ENCODE measurements at places on chromosomes 7 and 10. TPM values are rescaled to one million over a fixed set of nuclear protein-coding genes. Genes with fewer than 3 reads are reported as not detected.
A peak's percentile ranks its signal among the peaks of the same experiment; 100 is the strongest.

DNA sequence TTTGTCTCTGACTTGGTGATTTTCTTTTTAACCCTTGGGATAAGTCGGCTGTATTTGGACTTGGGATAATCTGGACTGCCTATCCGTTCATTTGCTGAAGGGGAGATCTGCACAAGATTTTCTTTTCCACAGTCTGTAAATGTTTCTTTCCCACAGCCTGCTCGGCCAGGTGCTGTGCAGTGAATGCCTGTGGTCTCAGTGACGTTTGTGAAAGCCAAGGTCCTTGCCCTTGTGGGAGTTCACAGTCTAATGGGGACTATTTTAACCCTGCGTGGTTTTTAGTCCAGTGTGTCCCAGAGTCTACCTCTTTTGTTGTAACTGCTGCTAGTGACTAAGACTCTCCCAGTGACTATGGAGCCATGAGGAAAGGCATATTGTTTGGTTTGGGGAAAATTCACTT is 8.9 kb downstream of the PNLIP start:
- DNase-seq: no peak
- no peaks in the 10 kb centered on the region for H3K4me1 ChIP-seq
- H3K27ac ChIP-seq: no peak overlapping the region
- no peaks in the 10 kb centered on the region for H3K36me3 ChIP-seq
- H3K4me3 ChIP-seq: no peak overlapping the region

ZC3HAV1L gene
- polyA plus RNA-seq: 0.93 TPM

MSS51 gene
- 3.2 TPM for polyA plus RNA-seq

CUZD1 gene
- polyA plus RNA-seq: 1.1 TPM

DNA sequence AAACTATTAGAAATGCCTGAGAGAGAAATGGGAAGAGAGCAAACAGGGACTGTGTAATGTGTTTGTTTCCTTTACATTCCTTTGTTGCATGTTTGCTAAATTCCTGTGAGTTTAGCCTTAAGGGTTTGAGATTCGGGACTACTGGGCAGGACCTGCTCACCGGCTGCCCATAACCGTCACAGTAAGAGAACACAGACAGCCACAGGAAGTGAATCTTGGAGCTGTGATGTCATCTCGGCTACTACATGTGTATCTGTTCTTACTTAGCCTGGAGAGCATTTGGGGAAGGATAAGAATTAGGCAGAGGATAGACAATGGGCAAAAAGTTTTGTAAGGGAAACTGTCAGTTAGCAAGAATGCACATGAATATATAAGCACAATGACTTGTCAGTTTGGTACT is 485.1 kb upstream of the KLF6 start:
- no peak overlapping the region for H3K4me3 ChIP-seq
- no peaks in the 10 kb centered on the region for H3K36me3 ChIP-seq
- H3K4me1 ChIP-seq: no peaks in the 10 kb centered on the region
- H3K27me3 ChIP-seq: no peaks in the 10 kb centered on the region
- no peak overlapping the region for H3K27ac ChIP-seq

DNA sequence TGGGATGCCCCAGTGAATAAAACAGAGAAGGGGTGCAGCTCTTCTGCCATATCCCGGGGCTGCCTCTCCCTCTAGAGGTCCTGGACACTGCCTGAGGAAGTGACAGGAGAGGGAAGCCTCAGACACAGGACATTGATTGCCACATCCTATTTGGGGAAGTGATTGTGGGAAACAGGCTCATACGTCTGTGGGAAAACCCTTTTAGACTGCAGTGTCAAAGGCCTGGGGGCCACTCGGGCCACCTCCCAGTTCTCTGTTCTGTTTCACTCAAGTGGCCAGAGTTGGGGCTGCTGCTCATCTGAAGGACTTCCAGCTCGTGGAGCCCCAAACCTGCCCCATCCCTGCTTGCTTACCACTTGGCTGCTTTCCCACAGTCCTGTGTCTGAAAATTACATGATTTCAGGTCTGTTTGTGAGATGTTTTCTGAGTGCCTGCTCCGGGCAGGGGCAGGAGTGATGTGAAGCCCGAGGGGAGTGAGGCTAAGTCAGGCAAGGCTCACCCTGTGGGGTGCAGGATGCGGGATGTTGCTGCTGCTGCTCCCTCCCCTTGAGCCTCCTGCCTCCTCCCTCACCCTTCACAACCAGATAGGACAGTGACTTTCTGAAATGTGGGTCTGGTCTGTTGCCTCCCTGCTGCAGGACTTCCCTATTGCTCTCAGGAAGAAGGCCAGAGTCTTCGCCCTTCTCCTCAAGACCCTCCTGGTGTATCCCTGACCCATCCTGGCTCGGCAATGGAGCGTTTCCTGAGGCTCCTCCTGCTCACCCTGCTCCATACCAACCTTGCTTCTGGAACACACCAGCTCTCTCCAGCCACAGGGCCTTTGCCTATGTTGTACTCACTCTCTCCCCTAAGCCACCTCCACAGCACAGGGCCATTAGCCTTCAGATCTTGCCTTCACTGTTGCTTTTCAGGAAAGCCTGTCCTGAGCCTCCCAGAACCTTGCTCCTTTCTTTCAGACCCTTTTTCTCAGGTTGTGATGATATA is 58.4 kb downstream of the NEURL1 start:
- no peak overlapping the region for H3K27ac ChIP-seq
- H3K27me3 ChIP-seq: no peaks in the 10 kb centered on the region
- H3K4me1 ChIP-seq: peaks cover 35% of the 10 kb centered on the region
- DNase-seq: peak; percentile 64
- H3K4me3 ChIP-seq: no peak overlapping the region

GRCh38 chr7:45112648-45113047 is 1.2 kb upstream of the TBRG4 start:
- H3K4me1 ChIP-seq: peaks cover 46% of the 10 kb centered on the region
- DNase-seq: no peak
- H3K27ac ChIP-seq: no peak overlapping the region
- peaks cover 17% of the 10 kb centered on the region for H3K36me3 ChIP-seq
- no peaks in the 10 kb centered on the region for H3K27me3 ChIP-seq

DNA sequence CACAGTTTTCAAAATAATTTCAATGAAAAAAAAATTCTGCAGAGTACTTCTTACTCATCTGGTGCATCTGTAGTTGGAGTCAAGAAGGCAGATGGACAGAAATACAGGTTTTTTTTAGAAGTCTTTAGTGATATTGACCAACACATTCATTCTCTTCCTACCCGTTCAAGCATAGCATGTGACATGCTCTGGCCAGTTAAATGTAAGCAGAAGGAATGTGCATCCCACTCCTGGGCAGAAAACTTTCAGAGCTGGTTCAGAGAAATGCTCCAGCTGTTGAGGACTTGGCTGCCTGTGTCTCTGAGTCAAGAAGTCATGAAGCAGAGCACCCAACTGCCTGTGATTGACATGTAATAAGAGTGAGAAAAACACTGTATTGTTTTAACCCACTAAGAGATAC is 665.3 kb upstream of the IGFBP3 start:
- H3K27ac ChIP-seq: no peak overlapping the region
- no peak overlapping the region for H3K4me3 ChIP-seq
- no peak for DNase-seq
- H3K36me3 ChIP-seq: no peaks in the 10 kb centered on the region
- H3K27me3 ChIP-seq: no peaks in the 10 kb centered on the region

ZP3 gene
- 3.3 TPM for polyA plus RNA-seq

GRCh38 chr7:139286144-139286543 is 55.0 kb upstream of the FMC1 start:
- no peak for DNase-seq
- no peak overlapping the region for H3K4me3 ChIP-seq
- H3K4me1 ChIP-seq: no peaks in the 10 kb centered on the region
- no peak overlapping the region for H3K27ac ChIP-seq
- peaks cover 19% of the 10 kb centered on the region for H3K36me3 ChIP-seq
- H3K27me3 ChIP-seq: no peaks in the 10 kb centered on the region

DNA sequence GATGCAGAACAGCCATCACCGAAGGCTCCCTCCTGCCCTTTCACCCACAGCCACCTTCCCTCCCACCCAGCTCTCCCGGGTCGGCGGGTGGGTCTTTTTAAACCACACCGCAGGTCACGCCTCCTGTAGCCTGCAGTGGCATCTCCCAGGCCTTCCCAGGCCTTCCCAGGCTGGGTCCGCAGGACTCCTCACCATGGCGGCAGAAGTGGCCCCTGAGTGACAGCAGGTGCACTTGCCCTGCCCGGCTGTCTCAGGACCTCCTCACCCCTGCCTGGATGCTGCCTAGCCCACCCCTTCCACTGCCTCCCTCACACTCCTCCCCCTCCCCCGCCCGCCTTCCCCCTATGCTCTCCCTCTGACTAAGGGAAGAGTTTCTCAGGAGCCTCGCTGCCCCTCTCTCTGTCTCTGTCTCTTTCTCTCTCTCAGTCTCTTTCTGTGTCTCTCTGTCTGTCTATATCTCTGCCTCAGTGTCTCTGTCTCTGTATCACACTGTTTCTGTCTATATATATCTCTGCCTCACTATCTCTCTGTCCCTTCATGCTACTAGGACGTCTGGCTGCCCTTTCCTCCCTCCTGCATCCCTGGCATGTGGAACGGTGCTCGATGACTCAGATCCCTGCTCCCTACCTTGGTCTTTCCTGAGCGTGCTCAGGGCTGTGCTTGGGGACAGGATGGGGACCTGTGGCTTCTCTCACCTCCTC is 57.5 kb downstream of the GLRX3 start:
- H3K4me3 ChIP-seq: no peak overlapping the region
- no peak for DNase-seq
- H3K27ac ChIP-seq: no peak overlapping the region

DNA sequence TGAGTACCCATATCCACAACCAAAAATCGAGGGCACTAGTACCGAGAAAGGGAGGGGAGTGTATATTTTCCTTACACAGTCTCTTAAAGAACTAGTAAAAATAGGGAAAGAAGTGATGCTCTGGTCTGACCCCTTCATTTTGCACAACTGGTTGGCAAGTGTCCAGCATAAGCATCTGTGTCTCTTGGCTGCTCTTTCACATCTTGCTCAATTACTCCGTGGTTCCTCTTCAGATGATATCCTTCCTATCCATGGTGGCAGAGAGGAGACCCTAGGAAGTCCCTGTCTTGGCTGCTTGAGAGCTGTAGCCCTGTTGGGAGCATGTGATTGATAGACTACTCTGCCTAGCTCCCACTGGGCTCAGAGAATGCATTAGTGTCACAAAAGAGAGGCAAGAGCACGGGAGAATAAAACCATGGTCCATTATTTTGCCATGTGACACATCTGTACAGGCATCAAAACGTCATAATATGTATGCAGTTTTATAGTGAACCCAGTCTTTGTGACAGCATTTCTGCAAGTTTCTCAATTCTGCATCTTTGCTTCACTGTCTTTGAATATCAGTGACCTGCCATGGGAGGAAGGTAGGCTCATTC is 111.8 kb upstream of the ANKRD1 start:
- no peak overlapping the region for H3K27ac ChIP-seq
- no peak for DNase-seq
- no peaks in the 10 kb centered on the region for H3K36me3 ChIP-seq
- no peak overlapping the region for H3K4me3 ChIP-seq
- H3K27me3 ChIP-seq: no peaks in the 10 kb centered on the region

DNA sequence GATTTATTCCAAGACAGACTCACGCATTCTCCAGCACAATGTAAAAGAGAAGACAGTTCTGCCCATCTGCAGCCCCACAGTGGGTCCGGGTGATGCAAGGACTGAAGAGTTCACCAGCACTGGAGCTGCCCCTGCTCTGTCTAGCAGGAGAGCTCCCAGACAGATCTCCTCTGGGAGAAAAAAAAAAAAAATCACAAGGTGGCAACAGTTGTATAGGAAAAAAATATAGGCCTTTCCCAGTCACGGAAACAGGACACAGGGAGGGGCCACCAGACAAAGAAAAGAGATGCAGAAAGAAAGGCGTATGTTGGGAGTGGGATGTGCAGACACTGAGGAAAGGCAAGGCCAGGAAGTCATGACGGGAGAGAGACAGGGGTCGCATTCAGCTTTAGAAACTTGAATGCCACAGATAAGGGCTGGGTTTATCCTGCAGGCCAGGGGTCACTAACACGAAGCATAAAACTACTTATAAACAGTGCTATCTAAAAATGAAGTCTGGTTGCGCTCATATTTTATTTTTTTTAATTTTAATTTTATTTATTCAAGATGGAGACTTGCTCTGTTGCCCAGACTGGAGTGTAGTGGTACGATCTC is 54.1 kb downstream of the FAM171A1 start:
- no peaks in the 10 kb centered on the region for H3K36me3 ChIP-seq
- H3K4me1 ChIP-seq: no peaks in the 10 kb centered on the region
- no peak overlapping the region for H3K27ac ChIP-seq

GALNT17 gene
- polyA plus RNA-seq: 0.87 TPM

DNA sequence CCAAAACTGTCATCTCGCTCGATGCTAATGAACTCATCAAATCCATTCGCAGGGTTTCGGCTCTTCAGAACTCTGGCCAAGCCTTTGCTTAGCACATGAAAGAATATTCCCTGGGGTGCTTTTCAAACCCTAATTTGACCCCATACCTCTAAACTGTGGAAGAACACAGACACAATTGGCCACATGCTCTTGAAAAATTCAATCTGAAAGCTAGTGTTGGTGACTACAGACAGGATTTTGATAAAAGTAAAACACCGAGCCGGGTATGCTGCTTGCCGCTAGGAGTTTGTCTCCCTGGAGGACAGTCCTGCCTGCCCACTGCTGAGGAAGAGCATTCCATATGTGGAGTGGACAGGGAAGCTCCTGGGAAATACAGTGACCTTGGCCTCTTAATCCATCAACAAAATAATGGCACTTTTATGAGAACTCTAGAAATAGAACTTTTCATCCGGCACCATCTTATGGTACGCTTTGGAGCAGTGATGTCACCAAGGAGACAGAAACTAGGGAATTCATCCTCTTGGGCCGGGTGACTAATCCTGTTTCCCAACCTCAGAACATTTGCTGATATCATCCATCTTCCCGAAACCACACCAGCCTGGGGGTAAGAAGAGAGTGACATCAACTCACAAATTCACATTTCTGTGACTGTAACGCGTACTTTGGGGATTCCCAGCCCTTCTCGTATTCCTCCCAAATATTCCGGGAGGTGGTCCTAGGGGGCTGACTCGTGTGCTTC is 34.2 kb downstream of the MTURN start:
- no peaks in the 10 kb centered on the region for H3K36me3 ChIP-seq
- DNase-seq: no peak
- no peaks in the 10 kb centered on the region for H3K27me3 ChIP-seq
- H3K27ac ChIP-seq: no peak overlapping the region
- H3K4me1 ChIP-seq: peaks cover 4% of the 10 kb centered on the region
- no peak overlapping the region for H3K4me3 ChIP-seq

DNA sequence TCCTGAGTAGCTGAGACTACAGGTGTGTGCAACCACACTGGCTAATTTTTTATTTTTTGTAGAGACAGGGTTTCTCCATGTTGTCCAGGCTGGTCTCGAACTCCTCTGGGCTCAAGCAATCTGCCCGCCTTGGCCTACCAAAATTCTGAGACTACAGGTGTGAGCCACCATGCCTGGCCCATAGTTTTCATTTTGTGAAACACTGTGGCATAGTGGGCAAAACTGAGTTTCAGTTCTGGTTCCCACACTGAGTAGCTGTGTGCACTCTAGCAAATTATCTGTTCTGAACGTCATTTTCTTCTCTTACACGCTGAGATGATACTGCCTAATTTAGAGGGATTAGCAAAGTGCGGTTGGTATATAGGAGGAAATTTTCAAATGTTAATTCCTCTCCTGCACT is 13.5 kb downstream of the ATP5MK start:
- H3K4me3 ChIP-seq: no peak overlapping the region
- no peaks in the 10 kb centered on the region for H3K4me1 ChIP-seq
- H3K27ac ChIP-seq: no peak overlapping the region
- no peak for DNase-seq

GRCh38 chr10:24438800-24439199 is 229.9 kb downstream of the KIAA1217 start:
- H3K36me3 ChIP-seq: no peaks in the 10 kb centered on the region
- H3K27ac ChIP-seq: no peak overlapping the region
- H3K4me1 ChIP-seq: no peaks in the 10 kb centered on the region

CLDN4 gene
- polyA plus RNA-seq: 0.39 TPM

- H3K4me1 ChIP-seq: no peaks in the 10 kb centered on the region
- DNase-seq: no peak
- H3K36me3 ChIP-seq: no peaks in the 10 kb centered on the region
- no peaks in the 10 kb centered on the region for H3K27me3 ChIP-seq
- H3K4me3 ChIP-seq: no peak overlapping the region
- H3K27ac ChIP-seq: no peak overlapping the region
Measured at GRCh38 chr7:17380736-17381662, 82.5 kb downstream of the AHR start.
